NCI-H446 treated with DMSO at 0.1 percent for 48 hours (cell line): ENCODE measurements at places on chromosomes 4 and X.

DNA sequence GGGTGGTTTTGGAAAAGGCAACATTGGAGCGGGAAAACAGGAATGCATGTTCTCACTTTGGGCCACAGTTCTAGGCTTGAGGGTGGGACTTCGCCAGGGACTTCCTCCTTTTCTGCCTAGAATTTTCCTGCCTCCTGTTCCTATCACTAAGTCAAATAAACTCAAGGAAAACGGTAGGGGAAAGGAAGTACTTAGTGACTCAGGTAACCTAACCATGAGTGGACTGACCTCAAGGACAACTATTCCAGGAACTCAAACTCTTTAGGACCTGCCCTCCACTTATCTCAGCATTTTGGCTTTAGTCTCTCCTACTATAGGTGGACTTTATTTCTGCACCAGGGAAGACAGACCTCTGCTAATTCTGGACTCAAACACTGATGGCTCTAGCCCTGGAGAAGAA, 281.7 kb downstream of the ZNF674 start:
- no peak for DNase-seq

GRCh38 chr4:93814722-93815121, 13.8 kb upstream of the ATOH1 start:
- no peak for DNase-seq

- no peak for DNase-seq
These were observed 47.2 kb downstream of the FAM114A1 start for GRCh38 chr4:38914854-38915253.

- no peak for DNase-seq
These were observed 70.8 kb upstream of the FSTL5 start for GRCh38 chr4:162234595-162234994.

- DNase-seq, result no peak
These were observed 159.9 kb upstream of the SLIT2 start for GRCh38 chr4:20091781-20092180.

DNA sequence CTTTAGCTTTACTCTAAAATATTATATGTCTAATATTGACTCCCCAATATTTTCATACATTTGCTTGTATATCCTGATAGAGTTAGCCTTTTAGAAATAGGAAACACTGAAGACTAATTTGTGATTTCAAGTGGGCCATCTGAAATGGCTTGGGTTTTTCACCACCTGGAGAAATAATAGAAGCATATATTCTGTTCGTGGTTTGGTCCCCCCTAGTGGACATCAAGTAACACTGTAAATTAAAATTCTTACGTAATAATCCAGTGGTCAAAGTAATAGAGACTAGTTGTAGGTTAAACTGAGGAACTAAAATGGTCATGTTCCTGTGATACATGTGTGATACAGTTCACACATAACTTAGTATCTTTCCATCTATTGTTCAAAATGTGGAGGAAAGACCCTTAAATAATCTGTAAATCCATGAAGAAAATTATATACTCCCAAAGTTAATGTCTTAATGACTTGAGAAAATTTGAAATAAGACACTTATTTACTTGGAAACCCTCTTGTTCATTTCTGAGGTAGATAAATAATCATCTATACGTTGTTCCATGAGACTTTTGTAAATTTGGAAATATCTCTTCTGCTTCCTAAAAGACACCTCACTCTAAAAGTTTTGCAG, 79.8 kb upstream of the SMARCAD1 start:
- no peak for DNase-seq

DNA sequence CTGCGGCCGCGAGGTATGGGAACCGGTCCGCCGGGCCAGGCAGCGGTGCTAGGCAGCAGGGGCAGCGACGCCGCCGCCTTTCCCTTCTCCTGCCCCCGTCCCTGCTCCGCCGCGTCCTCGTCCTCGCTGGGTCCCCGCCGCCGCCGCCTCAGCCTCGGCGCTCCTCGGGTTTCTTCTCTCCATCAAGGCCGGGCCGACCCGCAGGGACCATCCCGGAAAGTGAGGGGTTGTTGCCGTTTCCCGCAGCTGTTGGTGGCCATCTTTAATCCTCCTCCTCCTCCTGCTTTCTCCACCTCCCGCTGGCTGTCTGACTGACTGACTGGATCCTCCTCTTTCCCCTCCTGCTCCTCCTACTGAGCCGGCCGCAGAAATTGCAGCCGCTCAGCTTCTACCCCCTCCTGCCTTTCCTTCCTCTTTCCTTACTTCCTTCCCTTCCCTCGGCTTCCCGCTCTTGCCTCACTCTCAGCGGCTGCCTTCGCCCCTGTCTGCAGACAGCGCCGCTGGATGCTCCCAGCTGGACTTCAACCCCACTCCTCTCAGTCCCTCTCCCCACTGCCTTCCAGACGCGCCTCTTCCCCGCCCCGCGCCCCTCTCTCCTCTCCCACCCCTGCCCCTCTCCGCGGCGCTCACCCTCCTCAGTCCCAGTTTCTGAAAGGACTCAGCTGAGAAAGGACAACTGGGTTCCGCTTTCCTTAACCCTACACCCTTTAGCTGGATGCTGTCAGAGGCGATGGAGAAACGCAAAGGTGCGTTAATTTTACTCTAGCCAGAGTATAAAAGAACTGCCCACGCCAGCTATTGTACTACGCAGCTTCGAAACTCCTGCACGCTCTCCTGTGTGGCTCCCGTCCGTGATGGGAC, at the start of gene WDFY3:
WDFY3 (minus strand) TSS at position 309 of the 861 bp plus-strand sequence. CDS start 106,099 bp downstream, outside the sequence.
- peak; percentile 81 for DNase-seq

DNA sequence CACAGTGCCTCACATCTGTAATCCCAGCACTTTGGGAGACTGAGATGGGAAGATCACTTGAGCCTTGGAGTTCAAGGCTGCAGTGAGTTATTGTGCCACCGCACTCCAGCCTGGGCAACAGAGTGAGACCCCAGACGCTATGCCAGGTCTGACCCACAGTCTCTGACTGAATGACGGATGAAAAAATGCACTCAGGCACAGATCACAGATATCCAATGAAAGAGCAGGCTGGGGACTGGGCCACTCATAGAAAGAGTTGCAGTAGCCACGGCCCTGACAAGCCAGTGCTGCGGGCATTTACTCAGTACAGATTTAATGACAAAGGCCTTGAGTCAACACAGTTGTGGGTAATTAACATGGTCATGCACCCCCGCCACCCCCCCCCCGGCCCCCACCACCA, 22.7 kb downstream of the NUDT6 start:
- DNase-seq, result no peak

DNA sequence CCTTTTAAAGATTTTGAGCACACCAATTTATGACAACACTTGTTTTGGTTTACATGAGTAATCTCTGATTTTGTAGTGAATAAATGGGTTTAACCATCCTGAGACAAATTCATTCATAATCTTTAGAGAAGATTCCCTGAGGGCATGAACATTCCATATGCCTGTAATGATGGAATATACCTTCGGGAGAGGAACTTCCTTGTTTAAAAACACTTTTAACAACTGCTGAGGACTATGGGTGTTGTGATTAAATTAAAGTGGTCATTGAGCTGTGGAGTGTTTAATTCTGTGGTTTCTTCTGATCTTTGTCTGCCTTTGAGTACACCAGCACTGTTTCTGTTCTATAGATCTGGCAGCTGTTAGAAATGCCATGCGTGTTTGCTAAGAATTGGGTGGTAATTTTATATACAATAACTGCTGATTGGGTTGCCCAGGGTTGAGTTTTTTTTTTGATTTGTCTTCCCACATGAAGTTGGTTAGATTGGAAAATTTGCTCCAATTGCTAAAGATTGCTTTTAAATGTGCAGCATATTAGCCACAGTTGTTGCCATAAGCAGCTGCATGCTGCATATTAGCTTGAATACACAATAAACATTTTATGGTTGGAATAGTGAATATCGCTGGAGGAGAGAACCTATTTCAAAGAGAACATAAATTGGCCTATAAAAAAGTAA, 86.8 kb downstream of the DCLK2 start:
- no peak for DNase-seq

GRCh38 chr4:73788411-73788810, 48.0 kb downstream of the CXCL8 start:
- DNase-seq, result no peak

DNA sequence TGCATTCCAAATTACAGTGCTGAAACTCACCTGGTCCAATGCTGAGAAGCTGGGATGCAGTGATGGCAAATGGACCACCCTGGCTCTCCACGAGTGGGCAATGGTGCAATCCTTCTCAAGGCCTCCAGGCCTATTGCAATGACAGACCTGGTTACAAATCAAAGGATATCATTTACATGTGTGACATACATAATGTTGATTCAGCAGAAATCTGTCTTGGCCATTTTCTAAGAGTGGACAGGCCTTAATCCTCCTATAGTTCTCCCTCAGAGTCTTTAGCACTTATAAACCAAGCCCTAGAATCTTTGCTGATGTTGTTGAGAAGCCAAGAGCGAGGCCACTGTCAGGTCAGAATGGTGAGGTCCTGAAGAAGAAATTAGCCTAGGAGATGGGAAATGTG, 17.1 kb downstream of the LRAT start:
- no peak for DNase-seq

DNA sequence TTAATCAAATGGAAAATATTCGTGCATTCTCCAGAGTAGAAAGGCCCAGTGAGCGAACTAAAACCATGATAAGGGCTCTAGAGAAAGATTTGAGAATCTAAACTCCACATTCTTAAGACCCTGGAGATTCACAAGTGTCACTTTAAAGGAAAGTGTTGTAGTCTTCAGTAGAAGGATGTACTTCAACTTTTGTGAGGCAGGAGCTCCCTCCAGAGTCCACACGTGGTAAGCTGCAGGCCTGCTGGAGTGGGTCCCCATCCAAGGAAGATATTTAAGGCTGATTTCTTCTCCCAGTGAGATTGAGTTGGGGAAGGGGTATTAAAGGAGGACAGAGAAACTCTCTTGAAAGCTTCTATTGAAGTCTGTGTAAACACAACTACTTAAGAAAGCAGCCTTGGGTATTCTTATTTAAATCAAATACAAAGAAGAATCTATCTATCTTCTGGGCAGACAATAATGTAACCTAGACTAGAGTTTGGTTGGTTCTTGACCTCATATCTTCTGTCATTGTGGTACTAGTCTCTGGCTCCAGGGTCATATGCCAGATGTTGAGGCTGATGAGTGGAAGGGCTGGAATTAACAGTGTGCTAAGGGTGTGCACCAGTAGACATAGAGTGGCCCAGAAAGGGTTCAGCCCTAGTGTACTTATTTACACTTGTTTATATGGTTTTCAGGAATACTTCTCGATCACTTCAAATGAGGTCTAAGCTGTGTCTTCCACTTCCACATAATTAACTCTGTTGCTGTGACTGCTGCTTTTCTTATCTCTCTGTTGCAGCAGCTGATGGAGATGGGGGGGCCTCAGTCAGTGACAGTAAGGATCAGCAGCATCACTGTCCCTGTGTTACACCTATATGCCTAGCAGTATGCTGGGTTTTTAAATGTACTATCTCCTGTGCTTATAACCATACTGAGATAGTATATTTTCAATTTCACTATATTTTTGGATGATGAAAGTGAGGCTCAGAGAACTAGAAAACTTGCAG, 76.1 kb downstream of the HMGB2 start:
- peak; percentile 37 for DNase-seq

GRCh38 chrX:20454117-20454516, 187.4 kb upstream of the RPS6KA3 start:
- no peak for DNase-seq

- no peak for DNase-seq
These were observed 16.1 kb downstream of the LRP2BP start for GRCh38 chr4:185379326-185380295.

DNA sequence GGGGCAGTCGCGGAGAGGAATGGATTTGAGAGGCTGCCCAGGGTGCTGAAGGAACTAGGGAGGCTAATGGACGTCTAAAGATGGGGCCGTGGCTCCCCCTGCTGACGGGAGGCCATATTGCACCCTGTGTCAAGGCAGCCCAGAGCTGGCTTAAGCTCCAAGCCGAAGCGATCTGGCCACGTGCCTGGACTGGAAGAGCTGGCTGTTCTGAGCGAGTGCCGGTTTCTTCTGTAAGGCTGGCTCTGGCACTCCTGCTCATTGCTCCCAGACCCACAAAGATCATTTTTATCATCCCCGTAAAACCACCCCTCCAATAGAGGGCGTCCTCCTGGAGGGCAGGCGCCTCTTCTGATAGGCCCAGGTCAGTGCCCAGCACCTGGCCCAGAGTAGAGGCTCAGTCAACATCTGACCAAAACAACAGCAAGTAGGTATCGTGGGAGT, 5.6 kb downstream of the PNCK start:
- DNase-seq, result peak; percentile 54

GRCh38 chr4:48645225-48645794, 134.8 kb downstream of the FRYL start:
- peak; percentile 62 for DNase-seq

DNA sequence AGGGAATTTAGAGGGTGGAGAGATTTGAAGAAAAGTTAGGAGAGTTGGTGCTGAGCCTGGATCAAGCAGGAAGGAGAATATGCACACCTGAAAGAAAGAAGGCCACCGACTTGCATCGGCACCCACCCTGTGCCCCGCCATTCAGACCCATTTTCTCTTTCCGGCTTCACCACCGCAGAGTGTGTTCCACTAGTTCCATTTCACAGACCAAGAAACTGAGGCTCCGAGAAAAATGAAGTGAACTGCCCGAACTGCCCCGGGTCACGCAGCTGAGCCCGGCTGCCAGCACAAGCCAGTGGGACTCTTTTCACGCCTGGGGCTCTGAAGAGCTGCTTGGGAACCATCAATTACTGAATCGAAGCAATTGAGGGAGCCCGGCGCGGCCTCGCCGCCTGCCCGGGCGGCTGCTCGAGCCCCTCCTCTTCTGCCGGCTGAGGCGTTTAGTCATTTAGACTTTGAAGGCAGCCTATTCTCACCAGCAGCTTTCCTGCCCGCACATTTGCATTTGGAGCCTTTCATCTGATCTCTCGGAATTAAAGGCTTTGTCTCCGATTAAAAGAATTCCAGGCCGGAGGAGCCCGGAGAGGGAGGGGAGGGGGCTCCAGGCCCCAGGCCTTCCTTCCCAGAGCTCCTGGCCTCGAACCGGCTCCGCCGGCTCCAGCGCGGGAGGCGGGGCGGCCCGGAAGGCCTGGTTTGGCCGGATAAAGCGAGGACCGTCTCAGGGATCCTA, 140.2 kb upstream of the PJA1 start:
- no peak for DNase-seq

DNA sequence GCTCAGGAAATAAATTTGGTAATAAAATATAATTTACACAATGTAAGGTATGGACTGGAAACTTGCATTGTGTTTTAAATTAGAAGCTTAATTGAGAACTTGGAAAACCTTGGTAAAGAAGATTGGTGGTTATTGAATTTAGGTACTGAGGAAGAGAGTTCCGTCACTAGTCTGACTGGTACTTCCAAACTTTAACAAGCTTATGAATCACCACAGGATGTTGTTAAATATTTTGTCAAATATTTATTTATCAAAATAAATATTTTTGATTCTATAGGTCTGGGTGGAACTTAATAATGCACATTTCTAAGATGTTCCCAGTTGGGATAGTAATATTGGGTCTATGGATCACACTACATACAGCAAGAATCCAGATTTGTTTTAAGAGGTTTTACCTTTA, 992.2 kb downstream of the ARAP2 start:
- no peak for DNase-seq

DNA sequence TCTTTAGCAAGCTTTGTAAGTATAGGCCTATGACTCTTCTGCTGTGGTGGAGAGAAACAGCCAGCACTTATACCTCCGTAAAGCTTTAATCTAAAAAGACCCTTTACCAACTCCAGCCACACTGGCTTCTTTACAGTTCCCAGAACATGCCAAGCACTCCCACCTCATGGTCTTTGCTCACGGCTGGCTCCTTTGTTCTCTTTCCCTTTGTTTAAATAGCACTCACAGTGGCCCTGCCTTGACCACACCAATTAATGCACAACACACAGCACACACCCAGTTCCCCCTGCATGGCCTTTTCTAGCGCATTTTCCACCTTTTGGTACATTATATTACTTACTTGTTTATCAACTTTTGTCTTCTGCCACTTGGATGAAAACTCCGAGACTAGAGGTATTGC, 18.9 kb downstream of the PPID start:
- DNase-seq, result no peak

- peak; percentile 65 for DNase-seq
These were observed 48.8 kb downstream of the MAP7D2 start for GRCh38 chrX:20067709-20068561.
